Cardiac fibroblast (primary cell): ENCODE measurements at places on chromosomes 12 and 14.

DNA sequence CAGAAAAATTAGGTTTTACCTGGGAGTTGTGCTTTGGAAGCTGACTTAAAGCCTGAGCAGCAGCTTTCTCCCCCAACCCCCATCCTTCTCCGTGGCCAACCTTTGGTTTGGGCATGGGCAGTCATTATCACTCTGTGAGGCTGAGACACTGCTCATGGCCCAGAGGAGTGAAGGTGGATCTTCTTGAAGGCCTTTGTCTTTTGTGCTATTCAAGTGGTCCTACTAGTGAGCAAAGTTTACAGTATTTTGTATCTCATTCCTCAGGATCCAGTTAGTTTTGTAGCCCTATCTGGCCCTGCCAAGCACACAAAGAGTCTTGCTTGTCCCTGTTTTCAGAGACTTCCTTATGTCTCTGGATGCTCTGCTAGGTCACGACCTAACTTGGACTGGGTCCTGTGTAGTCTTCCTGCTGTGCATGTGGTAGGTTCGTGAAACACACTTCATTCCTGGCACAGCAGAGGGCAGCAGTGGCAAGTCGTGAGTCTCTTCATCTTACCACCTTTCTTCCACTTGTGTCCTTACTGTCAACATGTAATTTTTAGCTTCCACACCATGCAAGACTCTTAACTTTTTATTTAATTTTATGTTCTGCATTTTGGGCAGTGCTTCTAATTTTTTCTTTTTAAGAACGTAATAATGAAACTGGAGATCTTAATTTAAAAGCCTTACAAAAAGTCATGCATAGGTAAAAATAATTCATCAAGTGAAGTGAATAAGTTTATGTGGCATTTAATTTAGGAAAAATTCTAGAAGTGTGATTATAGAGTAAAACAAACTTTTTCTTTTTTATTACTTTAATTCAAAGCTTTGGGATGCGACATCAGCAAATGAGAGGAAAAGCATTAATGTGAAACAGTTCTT, 53.7 kb downstream of the APAF1 start:
- peak; percentile 79 for DNase-seq

GRCh38 chr12:104219361-104219892, 3.8 kb downstream of the TXNRD1 start:
- peak; percentile 99 for DNase-seq

- DNase-seq = peak; percentile 64
Observed at GRCh38 chr12:77031745-77032144, 33.6 kb downstream of the E2F7 start.

DNA sequence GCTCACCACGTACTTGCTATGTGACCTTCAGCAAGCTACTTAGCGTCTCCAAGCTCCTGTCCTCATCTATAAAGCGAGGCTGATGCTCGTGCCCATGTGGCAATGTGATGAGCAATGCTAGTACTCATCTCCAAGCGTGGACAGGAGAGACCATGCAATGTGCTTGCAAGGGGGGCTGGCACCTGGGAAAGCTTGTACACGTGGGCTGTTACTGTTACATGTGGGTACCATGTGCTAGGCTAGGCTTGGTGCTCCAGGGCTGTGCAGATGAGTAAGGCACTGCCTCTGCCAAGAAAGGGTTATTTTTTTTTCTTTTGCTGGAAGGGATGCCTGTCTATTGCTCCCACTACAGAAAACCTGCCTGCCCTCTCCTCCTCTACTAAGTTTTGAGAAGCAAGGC, 46.6 kb downstream of the TSPAN11 start:
- DNase-seq = no peak

- DNase-seq = no peak
Observed at GRCh38 chr14:68856572-68856971, 63.7 kb upstream of the ZFP36L1 start.

DNA sequence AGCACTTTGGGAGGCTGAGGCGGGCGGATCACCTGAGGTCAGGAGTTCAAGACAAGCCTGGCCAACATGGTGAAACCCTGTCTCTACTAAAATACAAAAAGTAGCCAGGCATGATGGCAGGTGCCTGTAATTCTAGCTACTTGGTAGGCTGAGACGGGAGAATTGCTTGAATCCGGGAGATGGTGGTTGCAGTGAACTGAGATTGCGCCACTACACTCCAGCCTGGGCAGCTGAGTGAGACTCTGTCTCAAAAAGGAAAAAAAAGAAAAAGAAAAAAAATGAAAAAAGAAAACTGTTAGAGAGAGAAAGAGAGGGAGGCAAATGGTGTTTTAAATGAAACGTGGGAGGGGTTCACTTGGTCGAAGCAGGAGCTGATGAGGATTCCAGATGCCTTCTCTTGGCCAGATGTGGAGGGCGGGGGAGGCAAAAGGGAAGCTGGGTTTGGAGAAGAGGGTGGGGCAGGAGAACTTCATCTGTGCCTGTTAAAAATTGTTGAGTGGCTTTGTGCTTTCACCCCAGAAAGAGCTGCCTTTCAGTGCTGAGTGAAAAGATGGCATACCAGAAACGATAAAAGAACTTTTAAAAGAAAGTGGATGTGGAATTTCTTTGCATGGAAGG, 1.1 kb downstream of the EMP1 start:
- peak; percentile 76 for DNase-seq

DNA sequence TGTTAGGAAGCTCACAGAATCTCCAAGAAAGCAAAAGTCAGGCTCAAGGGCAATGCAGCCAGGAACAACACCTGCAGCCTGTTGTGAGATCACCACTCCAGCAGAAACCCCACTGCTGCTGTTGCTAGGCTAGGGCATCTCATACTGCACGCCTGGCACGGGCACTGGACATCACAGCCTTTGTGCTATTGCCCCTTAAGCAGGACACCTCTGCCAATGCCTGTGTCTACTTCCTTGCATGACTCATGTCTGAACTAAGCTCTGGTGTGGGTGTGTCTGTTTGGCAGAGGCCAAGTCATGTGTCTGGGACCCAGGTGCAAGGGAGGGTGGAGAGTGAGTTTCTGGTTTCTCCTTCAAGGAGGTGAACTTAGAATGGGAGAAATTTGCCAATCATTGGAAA, 10.0 kb upstream of the DDX47 start:
- DNase-seq = peak; percentile 74

- DNase-seq = peak; percentile 80
Observed at GRCh38 chr12:111313833-111314259, 55.0 kb downstream of the PHETA1 start.

DNA sequence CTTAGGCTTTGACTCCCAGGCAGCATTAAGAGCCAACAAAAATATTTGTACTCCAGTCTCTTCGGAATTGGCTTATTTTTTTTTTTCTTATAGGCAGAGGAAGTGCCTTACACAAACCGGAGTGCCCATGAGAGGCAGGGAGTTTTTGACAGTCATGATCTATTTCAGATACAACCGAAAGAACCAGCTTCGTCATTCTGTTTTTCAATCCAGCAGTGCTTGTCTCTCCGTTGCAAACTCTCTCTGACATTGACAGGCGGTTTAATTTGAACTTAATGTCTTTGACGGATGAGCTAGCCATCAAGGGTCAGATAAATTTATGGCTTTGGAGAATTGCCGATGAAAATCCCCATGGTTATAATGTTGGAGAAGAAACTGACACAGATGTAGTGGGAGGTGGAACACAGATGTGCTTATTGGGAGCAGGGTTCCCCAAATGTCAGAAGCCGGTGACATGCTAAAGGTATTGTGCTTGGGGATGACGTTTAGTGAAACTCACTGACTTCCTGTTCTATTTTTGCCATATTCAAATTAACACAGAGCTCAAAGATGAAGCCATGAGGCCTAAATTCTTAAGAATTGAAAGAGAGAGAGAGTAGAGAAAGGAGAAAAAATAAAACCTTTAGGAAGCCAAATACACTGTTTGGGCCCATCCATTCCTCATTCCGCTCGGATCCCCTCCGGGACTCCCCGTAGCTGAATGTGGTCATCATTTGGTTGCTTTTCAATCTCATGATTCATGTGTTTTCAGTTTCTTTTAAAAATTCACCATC, 59.7 kb downstream of the PLXNC1 start:
- DNase-seq = peak; percentile 73

DNA sequence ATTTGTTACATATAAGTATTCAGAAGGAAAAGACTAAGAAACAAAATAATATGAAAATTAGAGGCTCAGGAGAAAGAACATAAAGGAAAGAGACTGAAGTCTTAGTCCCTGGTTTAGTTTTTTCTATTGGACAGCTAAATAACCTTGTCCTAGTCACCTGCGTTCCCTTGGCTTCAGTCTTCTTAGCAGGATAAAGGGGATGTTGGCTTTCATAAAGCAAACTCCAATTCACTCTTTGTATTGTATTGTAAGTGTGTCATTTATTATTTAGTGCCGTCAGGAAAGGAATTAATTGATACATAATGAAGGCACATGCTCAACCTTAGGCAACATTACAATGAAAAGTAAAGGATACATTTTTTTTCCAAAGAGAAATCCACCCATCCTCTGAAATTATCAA, 190.3 kb upstream of the PPFIA2 start:
- DNase-seq = no peak

DNA sequence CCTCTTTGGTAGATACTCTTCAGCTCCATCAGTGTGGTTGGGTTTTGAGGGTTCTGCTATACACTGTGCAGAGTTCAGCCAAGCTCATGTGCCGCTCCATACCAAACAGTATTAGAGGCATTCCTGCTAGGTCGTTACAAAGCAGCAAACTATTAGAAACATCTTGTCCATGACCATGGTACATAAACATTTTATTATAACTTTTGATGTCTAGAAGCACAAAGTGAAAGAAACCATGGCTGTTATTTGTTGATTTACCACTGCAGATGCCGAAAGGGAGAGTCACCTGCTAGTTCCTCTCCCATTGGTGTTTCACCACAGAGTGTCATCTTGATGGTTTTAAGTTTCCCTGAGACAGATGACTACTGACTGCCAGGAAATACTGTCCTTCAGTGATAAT, 242.0 kb downstream of the ADAMTS20 start:
- DNase-seq = no peak

- DNase-seq = no peak
Observed at GRCh38 chr14:34680806-34681479, 33.5 kb downstream of the CFL2 start.

DNA sequence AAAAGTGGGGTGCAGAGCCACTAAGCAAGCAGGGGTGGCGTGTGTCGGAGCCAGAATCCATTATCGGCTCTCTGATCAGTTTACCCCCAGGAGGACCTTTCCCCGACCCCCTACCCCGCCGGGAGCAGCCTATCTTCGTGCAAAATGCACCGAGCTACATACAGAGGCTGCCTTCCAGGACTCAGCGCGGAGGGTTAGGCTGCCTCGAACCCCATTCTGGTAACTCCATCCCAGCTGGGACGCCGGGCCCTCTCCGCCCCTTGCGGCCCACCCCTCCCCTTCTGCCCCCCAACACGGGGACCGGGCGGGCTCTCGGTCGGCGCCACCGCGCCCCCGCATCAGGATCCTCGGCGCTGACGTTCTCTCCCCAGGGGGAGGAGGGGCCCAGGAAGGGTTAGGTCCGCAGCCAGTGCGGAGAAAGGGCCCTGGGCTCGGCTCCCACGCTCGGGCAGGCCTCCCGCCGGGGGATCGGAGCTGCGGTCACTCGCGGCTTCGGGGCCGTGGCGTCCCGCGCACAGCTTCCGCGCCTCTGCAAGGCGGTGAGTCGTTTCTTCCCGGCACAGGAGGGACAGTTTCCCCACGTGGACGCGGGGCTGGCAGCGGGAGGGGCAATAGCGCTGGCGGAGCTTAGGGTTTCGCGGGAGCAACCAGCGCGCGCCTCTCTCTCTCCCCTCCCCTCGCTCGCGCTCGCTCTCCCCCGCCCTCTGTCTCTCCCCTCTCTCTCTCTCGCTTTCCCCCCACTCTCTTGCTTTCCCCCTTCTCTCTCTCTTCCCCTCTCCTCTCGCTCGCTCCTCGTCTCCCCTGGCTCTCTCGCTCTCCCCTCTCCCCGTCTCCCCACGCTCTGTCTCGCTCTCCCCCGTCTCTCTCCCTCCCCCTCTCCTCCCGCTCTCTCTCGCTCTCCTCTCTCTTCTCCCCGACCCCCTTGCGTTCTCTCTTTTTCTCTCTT, 12.5 kb upstream of the MAP3K9 start:
- peak; percentile 58 for DNase-seq

DNA sequence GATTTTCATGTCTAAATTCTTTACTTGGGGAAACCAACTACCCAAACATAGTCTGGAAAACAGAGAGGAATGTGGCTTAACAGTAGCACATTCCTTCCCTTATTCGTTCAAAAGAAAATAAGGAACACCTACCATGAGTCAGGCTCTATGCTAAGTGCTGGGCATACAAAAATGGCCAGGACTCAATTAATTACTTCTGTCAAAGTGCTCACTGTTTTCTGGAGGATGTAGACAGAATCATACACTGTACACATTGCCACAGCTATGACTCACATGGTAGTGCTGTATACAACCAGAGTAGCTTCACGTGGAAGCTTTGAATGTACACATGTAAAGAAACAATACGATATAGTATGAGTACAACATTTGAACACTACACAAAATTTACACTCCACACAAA, 50.1 kb downstream of the SLC25A21 start:
- DNase-seq = peak; percentile 74

GRCh38 chr12:29640589-29641345, 143.0 kb downstream of the TMTC1 start:
- peak; percentile 86 for DNase-seq

DNA sequence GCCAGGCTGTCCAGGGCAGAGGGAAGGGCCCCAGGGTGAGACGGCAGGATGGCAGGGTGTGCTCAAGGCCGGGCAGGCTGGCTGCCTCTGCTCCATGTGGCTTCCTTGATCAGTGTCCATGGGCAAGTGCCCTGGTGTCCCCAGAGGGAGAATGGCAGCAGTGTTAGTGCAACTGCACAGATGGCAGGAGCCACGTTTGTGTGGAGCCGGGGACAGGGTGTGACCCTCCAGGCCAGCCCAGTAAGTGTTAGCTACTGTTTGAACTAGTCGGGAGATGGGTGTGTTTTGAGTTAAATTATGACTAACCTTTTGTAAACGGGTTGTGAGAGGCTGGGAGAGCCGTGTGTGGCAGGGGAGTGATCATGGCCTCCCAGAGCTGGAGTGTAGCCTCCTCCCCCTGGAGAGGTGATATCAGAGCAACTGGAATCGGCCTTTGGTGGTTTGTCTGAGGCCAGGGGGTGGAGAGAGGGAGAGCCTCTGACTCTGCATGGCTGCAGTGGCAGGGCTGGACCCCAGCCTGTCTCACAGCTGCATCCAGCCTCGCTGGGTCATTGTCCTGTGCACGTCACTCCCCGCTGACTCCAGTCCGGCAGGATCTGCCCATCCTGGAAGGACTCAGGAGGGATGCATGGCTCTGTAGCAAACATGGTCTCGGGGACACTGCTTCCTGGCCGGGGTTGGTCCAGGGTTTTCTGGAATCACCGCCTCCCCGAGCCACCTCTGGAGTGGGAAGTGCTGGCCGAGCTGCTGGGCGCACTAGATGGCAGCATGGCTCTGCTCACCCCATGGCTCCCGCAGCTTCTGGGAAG, 27.8 kb downstream of the AACS start:
- DNase-seq = peak; percentile 64
